ENCODE measurements at places on chromosomes 13 and 19.

DNA sequence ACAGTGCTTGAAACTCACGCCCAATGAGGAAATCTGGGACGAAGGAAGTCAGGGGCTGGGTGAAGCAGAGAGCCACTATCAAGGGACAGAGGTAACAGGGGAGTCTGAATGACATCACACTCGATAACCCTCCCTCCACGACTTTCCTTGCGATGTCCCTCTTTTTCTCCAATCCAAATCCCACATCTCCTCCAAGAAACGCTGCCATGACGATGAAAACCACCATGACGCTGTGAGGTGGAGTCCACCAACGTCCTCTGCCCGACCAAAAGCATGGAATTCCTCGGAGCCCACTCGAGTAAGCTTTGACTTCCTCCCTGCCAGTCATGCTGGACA lies 967 bp downstream of the REXO1 start:
- DNase-seq, result no peak

GRCh38 chr13:74329962-74330361 lies 195.8 kb upstream of the KLF12 start:
- DNase-seq, result no peak

- DNase-seq, result no peak
These were observed 187.7 kb downstream of the SHISA2 start for GRCh38 chr13:25864116-25864515.

DNA sequence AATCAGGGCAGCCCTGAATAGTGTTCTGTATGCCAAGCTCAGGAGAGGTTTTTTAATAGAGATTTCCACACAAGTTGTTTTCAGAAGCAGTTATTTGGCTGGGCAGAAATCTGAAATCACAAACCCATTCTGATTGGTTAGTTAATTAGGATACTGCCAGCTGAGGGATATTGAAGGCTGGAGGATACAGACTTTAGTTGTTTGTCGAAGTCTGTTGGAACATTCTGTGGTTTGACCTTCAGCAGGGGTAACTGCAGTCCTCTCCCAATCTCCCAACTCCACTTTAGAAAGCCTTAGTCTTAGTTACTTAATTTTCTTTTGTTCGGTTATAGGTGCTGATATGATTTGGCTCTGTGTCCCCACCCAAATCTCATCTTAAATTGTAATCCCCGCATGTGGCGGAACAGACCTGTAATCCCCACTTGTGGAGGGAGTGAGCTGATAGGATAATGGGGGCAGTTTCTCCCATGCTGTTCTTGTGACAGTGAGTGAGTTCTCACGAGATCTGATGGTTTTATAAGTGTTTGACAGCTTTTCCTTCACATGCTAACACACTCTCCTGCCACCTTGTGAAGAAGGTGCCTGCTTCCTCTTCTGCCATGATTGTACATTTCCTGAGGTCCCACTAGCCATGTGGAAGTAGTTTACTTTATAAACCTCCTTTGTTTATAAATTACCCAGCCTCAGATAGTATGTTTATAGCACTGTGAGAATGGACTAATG lies 169.2 kb downstream of the GPC5 start:
- no peak for DNase-seq

DNA sequence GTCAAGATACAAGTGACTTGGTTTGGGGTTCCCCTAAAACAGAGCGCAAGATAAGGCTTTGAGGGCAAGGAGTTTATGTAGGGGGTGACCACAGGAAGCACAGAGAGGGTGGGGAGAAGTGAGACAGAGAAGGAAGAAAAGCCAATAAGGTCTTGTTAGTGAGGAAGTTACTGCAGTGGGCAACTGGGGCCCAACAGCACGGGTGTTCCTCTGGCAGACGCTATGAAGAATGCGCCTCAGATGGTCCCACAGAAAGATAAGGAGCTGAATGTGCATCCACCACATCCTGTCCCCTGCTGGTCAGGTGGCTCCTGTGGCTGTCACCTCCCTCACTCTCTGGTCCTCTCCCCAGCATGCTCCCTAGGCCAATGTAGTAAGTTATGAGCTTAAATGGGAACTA lies 333.5 kb downstream of the TSHZ3 start:
- no peak for DNase-seq

DNA sequence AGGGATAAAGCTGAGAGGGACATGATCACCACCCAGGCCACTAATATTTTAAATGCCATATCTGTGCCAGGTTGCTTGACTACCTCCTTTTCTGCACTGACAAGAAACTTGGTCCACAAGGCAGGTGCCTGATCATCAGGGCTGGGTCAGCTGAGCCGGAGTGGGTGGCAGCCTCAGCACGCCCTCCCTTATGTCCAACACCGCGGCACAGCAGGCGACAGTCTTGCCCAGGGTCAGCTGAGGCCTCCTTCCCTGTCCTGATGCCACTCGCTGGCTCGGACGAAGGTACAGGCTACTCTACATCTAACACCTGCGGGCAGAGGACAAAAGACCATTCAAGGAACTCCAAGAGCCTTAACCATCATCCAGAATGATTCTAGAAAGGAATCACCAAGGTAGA lies 16.9 kb downstream of the ZC3H4 start:
- no peak for DNase-seq

Data from NCI-H2081 treated with DMSO at 0.1 percent for 48 hours (cell line).